ENCODE measurements at places on chromosomes 16 and 17.

DNA sequence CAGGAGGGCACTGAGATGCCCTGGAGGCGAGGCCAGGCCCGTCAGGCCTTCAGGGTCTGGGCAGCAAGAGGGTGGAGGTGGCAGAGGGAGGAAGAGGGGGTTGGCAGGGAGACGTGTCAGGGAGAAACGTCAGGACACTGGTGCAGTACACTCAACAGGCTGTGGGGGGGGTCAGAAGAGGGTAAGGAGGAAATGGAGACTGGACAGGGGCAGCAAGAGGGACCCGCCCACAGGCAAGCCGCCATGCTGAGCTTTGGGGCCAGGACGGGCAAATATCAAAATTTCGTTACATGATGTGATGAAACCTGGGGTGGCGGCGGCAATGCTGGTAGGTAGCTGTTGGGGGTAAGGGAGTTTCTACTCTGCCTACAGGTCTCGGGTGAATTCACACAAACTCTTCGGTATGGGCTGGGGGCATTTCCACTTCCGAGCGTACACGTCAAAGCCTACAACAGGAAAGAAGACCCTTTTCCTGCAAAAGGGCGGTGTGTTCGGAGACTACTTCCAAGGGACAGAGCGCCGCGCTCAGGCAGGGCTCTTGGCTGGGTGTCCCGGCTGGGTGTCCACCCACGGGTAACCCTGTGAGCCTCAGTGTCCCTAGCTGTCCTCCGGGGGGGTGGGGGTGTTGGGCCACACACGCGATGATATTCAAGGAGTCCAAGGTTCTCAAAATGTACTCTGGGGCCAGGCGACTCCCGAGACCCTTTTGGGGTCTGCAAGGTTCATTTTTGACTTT is 43.3 kb upstream of the ATP2A3 start:
- no peak for DNase-seq

DNA sequence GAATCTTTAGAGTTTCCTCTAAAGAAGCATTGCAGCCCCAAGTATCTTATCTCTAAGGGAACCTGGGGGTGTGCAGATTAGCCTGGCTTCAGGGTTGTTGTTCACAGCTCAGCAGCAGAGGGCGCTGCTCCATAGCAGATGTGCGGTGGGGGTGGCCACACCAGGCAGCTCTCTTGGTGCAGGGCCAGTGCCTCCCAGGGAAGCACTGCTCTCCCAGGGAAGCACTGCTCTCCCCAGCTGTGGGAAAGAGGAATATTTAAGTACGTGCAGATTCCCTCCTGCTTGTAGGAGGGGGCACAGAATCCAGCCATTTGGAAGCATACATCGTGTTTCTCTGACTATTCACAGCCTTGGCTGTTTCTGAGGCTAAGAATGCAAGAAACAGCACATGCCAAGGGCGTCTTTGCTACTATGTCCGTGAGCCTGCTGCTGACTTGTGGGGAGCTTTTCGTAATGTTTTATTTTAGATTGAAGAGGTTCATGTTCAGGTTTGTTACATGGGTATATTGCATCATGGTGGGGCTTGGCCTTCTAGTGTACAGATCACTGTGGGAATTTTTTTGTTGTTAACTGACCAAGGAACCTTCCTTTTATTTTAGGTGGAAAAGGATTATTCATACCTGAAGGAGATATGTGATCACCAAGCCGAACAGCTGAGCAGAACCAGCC is 217.8 kb downstream of the SPECC1 start:
- DNase-seq = peak; percentile 76

- no peak for DNase-seq
Measured at GRCh38 chr17:66689221-66689620, 145.7 kb upstream of the CACNG5 start.

GRCh38 chr16:12416136-12416787 is 387.4 kb downstream of the CPPED1 start:
- DNase-seq = no peak

DNA sequence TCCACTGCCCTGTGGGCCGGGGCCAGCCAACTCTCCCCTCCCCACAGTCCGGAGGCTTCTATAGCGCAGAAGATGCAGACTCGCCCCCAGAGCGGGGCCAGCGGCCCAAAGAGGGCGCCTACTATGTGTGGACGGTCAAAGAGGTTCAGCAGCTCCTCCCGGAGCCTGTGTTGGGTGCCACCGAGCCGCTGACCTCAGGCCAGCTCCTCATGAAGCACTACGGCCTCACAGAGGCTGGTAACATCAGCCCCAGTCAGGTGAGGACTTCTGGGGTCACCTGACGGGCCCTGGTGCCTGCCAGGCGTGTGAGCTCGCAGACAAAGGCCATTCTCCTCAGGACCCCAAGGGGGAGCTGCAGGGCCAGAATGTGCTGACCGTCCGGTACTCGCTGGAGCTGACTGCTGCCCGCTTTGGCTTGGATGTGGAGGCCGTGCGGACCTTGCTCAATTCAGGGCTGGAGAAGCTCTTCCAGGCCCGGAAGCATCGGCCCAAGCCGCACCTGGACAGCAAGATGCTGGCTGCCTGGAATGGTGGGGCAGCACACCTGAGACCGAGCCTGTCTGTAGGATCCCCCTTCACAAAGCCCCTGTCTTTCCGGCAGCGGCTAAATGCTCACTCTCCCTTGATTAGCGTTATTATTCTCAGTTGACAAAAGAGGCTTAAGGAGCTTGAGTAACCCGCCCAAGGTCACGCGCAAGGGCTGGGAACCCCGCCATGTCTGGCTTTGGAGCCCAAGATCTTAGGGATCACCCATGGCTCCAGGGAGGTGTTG is 3.9 kb downstream of the SPATA20 start:
- DNase-seq = peak; percentile 92

DNA sequence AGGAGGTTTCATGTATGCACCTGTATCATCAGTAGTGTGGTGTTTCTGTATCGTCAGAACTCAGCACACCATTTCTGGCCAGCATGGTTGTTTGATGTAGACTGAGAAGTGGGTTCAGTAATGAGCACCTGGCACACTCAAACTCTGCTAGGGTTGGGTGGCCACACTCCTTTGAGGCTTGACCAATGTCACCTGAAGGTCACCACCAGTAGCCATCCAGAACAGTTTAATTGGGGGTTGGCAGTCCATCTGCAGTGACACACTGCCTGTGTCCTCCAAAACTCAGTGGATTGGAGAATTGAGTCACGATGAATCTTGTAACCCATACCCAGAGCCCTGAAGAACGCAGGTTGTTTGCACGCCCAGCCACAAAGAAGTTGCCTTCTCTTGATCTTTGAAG is 86.8 kb upstream of the HSBP1 start:
- DNase-seq = no peak

DNA sequence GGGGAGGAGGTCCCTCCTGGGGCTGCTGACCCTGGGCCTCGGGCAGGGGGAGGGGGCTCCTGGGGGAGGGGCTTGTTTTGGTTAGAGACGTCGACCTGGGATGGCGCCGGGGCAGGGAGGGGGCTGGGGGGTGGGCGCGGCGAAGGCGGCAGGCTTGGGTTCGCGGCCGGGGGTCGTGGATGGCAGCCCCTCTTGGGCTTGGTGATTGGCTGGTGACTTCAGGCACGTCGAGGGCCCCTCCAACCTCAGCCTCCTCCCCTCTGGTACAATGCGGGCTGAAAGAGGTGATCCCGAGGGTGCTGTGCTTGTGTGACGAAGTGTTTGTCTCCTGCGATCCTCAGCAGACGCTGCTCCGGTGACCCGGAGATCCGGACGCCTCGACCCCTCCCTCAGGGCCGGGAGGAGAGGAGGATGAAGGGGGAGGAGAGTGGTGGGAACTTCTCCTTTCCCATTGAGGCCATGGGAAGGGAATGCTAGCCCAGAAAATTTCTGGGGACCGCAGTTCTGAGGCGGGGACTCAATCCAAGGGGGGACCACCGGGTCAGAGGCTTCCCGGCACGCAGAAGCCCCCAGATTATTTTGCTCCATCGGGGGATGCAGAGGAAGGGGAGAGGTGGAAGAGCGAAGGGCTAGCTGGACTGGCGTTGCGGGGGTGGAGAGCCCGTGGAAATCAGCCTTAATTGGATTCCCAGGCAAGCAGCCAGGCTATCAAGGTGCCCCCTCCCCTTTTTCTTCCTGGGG is 43.9 kb downstream of the RAI1 start:
- DNase-seq = no peak

- DNase-seq = peak; percentile 36
Measured at GRCh38 chr16:2584729-2585650, 47.2 kb downstream of the PDPK1 start.
